Activated T-helper 1 cell treated with anti-CD3 and anti-CD28 coated beads, Interleukin-12 subunit alpha, Interleukin-12 subunit beta, Interleukin-2, Interleukin-4 antibody, amounts not matched to agents 30 ng/mL and 10 ng/mL and 1 ng/mL, durations not matched to agents 14 hours and 24 hours and 36 hours (primary cell): ENCODE measurements at places on chromosomes 4 and X.

GRCh38 chrX:135649561-135649960 lies 63.9 kb upstream of the CT45A1 start:
- no peak for DNase-seq

DNA sequence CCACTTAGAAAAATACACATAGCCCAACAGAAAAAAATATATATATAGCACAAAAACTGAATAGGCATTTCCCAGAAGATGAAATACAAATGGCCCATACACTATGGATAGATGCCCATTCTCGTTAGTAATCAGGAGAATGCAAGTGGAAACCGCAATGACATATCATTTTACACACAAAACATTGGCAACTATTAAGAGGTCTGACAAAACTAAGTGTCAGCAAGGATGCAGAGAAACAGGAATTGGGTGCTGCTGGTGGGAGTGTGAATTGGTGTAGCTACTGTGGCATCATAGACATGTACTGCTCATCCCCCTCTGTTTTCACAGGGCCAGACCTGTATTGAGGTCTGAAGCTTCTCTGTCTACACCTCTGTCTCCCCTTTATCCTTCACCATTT lies 320.0 kb downstream of the IDS start:
- DNase-seq, result no peak

- DNase-seq, result no peak
Observed at GRCh38 chrX:123807835-123808416, 51.9 kb upstream of the XIAP start.

DNA sequence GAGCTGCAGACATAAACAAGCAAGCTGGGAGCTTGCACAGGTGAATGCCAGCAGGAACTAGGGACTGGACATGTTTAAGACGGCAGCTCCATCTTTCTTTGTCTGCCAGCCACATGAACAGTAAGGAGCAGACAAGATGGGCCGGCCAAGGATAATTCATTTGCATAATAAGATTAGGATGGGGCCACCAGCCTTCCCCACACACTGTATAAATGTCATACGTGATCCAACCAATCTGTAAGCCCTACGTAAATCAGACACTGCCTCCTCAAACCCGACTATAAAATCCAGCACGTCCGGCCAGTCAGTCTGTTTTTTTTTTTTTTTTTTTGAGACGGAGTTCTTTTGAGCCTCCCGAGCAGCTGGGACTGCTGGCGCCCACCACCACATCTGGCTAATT lies 75.6 kb upstream of the BOD1L1 start:
- DNase-seq, result no peak

GRCh38 chr4:52914051-52914605 lies 52.0 kb downstream of the RASL11B start:
- DNase-seq, result no peak

- no peak for DNase-seq
Observed at GRCh38 chr4:47010912-47011446, 17.6 kb upstream of the GABRA4 start.

GRCh38 chr4:21827575-21827974 lies 121.0 kb downstream of the KCNIP4 start:
- no peak for DNase-seq

DNA sequence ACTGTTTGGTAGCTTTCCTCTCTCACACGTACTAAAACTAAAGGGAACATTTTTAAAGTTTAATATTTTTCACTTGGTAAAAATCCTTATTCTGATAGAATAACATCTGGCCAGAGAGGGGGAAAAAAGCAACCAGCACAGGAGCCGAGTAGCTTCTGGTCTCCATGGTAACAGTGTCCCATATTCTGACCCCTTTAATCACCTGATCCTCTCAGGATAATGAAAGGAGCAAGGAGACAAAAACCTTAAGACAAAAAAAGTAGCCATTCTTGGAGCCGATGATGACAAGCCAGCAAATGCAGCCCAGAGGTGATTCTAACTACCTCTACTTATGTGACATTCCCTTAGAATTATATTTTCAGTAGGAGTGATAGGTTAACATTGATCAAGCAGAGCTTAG lies 126.6 kb downstream of the SLC39A8 start:
- DNase-seq, result no peak

- no peak for DNase-seq
Observed at GRCh38 chrX:153688911-153689590, 1.3 kb downstream of the SLC6A8 start.

DNA sequence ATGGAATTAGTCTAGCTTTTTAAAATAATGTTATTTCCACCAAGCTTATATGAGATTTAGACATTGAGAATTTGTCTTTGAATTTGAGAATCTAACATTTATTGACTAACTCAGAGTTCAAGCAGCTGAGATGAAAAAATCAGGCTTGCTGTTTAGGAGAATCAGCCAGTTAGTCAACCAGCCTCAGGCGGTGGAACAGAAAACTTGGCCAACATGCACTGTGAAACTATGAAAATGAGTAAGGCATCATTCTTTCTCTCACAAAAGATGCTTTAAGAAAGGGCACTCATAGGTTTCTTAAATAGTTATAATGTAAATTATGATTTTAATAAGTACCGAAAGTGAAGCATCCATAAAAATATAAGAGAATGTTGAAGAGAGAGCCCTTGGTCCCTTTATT lies 84.2 kb downstream of the NFKB1 start:
- no peak for DNase-seq

- no peak for DNase-seq
Observed at GRCh38 chr4:88759039-88759894, 61.6 kb upstream of the NAP1L5 start.

DNA sequence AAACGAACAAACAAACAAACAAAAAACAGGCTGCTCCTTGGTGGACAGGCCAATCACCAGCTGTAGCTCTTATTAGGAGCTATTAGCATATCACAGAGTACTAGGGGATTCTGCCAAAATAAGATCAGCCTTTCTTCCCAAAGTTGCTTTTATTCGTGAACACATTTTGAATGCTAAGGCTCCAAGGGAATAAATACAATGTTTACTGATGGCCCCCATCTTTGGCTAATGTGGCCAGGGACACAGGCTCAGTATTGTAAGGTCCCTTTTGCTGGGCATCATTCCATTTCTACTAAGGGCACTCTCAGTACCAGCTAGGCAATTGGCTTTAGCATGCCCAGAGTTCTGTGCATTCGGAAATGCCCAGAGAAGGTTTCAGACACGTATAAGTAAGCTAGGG lies 84.3 kb downstream of the GPC4 start:
- DNase-seq, result no peak

- no peak for DNase-seq
Observed at GRCh38 chr4:86416081-86416480, 56.2 kb upstream of the MAPK10 start.

GRCh38 chr4:128809477-128810330 lies at the start of gene JADE1:
Gene JADE1 (plus strand): TSS chr4:128809700. CDS start chr4:128831759, 22,059 bp downstream.
- DNase-seq, result peak; percentile 83

DNA sequence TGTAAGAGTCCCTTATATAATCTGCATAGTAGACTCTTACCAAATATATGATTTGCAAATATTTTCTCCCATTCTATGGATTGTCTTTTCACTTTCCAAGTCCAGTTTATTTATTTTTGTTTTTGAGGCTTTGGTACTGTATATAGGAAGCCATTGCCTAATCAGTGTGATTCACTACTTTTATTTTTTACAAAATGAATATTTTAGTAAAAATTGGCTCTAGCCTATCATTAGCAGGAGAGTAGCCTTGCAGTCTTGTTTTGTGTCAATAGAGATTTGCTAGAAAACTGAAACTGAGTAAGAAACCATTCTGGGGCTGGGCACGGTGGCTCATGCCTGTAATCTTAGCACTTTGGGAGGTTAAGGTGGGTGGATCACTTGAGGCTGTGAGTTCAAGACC lies 199.9 kb upstream of the MAB21L2 start:
- no peak for DNase-seq

- no peak for DNase-seq
Observed at GRCh38 chr4:72314869-72315268, 254.2 kb downstream of the ADAMTS3 start.

DNA sequence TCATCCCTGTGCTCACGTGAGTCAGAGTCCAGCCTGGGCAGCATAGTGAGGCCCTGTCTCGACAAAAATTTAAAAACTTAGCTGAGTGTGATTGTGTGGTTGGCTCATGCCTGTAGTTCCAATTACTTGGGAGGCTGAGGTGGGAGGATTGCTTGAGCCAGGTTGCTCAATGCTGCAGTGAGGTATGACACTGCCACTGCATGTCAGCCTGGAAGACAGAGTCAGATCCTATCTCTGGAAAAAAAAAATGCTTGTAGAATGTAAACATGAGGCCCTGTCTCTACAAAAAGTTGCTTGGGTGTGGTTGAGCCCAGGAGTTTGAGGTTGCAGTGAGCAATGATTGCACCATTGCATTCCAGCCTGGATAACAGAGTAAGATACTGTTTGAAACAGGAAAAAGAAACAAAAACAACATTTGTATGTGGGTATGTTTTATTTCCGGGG lies 11.3 kb upstream of the YTHDC1 start:
- no peak for DNase-seq

DNA sequence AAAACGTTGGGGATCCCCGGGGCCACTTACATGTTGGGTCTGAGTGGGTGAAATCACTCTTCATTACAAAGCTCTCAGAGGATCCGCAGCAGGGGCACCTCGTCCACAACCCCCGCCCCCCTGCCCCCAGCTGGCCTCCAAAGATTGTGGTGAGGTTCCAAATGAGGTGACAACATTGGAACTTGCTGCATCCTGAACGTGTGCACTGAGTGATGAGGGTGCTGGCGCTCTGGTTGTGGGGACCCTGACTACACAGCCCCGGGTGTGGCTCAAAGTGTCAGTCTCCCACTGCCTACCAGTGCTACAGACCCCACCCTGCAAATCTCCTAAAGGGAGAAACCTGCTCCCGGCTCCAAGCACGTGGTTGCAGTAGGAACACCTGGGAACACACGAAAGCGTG lies 111.9 kb downstream of the PHKA2 start:
- no peak for DNase-seq

DNA sequence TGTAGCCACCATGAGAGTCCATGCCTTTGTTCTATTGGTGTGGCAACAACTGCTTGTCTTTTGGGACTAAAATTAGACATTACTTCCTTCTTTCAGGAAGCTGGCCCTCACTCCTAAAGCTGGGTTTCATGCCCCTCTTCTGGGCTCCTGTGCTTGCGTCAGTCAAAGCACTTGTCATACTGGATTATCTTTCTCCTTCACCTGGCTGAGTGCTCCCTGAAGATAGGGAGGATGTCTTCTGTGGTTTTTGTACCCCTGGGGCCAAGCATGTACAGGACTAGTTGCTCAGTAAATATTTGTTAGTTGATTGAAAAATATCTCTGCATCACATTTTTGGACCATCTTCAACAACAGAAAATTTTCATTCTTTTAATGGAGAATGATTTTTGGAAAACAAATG lies 26.1 kb upstream of the LONRF3 start:
- DNase-seq, result no peak

- no peak for DNase-seq
Observed at GRCh38 chrX:136030303-136031191, 45.3 kb downstream of the SLC9A6 start.

DNA sequence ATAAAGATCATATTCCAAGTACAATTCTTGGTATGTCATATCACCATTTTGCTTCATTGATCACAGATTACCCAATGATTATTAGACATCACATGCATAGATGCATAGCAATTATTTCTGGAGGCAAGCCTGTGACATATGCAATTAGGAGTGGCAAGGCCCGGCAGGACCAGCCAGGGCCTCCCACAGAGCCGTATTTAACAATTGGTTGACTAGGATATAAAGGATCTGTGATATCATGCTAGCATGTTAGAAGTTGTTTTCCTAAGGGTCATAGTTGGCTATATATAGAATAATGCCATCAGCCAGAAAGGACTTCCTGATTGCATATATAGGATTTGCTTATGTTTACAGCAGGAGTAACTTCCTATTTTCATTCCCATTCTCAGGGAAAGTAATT lies 103.5 kb upstream of the OTUD4 start:
- no peak for DNase-seq

DNA sequence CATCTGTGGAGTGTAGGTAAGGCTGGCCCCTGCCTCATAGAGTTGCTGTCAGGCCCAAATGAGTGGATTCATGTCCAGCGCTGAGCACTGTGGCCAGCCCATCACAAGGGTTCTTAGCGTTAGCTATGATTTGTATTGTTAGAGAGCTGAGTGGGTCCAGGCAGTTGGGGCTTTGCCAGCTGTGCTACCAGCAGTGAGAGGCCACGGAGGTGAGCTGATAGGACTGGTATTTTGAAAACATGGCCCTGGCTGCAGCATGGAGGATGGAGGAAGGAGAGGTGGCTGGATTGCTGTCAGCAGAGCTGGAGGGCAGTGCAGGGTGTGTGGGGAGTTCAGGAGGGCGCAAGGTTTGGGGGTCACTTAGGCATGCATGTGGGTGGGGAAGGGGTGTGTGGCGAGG lies 69.8 kb downstream of the PSAPL1 start:
- DNase-seq, result no peak

GRCh38 chrX:78658414-78658813 lies 714 bp downstream of the RTL3 start:
- no peak for DNase-seq

- DNase-seq, result no peak
Observed at GRCh38 chr4:13481569-13481968, 2.6 kb downstream of the RAB28 start.

DNA sequence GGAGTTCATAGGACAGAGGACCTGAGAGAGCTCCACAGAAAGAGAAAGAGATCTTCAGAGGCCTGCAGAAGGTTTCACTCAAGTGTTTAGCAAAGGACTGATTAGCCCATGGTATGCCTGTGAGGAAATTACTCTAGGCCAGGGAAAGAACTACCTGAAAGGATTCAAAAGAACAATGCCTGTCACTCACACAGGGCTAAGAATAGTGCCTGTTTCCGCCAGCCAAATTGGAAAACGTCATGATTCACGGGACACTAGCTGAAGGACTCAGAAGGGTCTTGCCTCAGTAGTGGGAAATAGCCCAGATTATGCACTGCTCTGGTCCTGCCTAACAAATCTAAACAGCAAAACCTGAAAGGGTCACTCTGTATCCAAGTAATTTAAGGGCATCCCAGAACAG lies 21.1 kb downstream of the SYTL4 start:
- DNase-seq, result no peak

DNA sequence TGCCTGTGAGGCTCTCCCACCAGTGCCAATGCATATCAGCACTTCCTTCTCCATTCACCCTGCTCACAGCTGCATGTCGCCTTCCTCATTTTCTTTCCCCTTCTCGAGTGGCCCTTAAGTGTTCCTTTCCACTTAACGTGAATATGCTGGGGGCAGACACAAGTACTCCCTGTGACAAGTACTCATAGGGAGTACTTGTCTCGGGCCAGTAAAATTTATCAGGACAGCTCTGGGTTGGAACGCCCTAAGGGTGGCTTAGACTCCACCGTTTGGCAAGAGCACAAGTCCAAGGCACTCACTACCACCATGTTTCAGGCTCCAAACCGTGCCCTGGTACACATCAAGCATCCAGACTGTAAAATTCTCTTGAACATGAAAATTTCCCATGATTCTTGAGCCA lies 3.9 kb upstream of the LDOC1 start:
- DNase-seq, result no peak

GRCh38 chr4:48779095-48779997 lies 733 bp downstream of the FRYL start:
- peak; percentile 66 for DNase-seq

- no peak for DNase-seq
Observed at GRCh38 chr4:153509724-153510123, 43.6 kb downstream of the TMEM131L start.
